ENCODE measurements at places on chromosomes 4 and X.
A peak's percentile ranks its signal among the peaks of the same experiment; 100 is the strongest.

- DNase-seq: no peak
These were observed 112.4 kb downstream of the PTTG2 start for GRCh38 chr4:38072578-38072977.

DNA sequence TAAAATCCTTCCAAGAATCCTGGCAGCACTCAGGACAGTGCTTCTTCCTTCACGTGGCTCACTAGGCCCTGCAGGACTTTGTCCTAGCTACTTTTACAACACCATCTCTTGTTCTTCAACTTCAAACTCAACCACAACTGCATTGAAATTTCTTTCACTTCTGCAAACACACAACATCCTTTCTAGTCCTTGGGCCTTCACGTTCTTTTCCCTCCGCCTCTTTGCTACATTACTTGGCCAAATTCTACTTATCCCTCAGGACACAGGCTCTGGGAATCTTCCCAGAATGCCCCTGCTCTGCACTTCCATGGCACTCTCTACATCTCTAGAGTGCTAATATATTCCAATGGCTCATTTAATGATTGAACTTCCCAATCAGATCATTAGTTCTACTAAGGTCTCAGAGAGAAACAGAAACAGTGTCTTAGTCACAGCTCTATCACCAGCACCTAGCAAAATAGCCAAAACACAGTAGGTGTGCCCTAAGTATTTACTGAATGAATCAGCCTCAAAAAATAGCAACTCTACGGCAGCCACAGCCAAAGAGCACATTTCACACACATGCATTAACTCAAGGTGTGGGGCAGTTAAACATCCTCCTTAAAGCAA, 73.3 kb downstream of the MANBA start:
- no peak for DNase-seq

DNA sequence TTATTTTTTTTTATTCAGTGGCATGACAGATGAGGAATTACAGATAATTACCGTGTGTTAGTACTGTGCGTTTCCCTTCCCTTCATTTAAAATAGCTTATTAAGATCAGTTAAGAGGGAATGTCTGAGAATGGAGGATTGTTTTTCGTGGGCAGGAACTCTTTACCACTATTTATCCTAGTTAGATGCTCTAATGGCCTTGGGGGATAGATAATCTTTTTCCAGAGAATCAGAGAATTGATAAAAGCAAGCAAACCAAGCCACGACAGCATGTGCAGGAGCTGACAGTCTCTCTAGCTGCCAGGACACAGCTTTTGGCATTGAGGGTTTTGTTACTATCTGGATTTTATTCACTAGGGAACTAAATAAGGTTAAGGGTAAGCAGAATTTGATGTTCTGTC, 128.7 kb downstream of the DCLK2 start:
- DNase-seq: no peak

GRCh38 chrX:151852294-151852693, 60.4 kb upstream of the MAGEA4 start:
- no peak for DNase-seq

- DNase-seq: no peak
These were observed 42.9 kb downstream of the FNIP2 start for GRCh38 chr4:158811704-158812103.

DNA sequence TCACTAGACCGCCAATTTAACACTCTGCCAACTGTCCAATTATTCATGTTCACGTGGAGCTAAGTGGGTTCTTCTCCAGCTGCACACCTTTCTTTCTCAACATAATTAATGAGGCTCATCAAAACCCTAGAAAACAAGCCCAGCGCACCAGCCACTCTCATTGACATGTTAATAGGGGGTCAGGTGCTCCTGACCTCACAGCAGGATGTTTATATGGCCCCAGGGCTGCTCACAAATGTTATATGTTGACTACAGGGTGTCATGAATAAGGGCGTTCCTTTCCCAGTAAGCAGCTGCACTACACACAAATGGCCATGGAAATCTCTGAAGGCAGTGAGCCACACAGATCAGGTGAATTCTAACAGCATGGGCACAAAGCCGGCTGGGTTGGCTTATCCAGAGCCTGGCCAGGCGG, 209.8 kb downstream of the MGST2 start:
- DNase-seq: peak; percentile 82

GRCh38 chr4:14023036-14023435, 395.5 kb upstream of the BOD1L1 start:
- DNase-seq: no peak

DNA sequence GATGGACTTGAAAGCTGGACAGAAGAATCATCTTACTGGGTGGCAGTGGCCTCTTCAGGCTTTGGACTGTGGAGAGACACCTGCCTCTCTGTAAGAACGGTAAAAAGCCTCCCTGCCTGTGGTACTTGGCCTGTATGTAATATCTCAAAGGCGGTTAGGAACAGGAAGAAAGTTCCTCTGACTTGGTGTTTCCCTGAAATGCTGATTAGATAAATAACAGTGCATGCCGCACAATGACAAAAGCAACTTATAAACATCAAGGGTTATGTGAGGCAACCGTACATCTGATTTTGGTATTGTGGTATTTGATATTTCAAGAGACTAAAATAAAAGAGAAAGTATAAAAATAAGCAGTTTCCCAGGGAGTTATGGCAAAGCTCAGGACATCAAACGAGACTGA, 92.4 kb upstream of the SORBS2 start:
- no peak for DNase-seq

- peak; percentile 29 for DNase-seq
These were observed at the start of gene POF1B for GRCh38 chrX:85379174-85379907. POF1B (minus strand) TSS chrX:85379665; CDS start chrX:85379454, 211 bp downstream.

DNA sequence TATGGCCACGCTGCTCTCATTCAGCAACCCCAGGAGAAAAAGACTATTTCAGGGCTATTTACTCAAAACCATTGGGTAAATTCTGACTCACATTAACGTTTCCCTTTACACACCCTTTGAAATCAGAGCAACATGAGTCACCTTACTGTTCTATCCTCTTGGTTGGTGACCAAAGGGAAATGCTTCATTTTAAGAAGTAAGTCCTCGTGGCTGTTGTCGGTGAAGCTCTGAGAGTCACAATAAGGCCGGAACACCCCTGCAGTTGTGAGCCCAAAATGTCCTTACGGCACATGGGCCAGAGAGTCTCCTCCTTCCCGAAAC, 56.3 kb upstream of the SPRY1 start:
- DNase-seq: no peak

DNA sequence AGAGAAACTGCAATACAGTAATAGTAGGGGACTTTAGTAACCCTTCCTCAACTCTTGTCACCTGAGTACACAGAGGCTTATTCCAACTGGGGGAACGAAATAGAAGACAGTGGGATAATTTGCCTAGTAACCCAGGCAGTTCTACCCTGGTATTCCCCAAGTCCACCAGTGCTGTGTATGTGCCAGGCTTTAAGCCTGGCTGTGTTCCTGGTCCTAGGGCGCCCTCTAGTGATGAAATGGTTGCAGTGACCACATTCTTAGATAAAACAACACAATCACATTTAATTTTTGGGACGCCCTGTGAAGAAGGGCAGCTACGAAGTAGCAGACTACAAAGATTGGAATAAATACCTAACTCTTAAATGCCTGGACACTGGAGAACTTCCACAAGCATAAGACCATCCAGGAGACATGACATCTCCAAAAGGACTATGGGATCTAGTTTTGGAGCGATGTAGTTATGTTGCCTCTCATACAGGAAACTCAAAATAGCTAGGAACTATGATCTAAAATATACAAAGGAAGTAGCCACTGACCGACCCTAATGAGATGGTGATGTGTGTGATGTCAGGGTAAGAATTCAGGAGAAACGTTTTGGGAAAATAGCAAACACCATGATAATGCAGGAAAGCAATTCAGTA, 288.5 kb upstream of the ZCCHC13 start:
- peak; percentile 74 for DNase-seq

DNA sequence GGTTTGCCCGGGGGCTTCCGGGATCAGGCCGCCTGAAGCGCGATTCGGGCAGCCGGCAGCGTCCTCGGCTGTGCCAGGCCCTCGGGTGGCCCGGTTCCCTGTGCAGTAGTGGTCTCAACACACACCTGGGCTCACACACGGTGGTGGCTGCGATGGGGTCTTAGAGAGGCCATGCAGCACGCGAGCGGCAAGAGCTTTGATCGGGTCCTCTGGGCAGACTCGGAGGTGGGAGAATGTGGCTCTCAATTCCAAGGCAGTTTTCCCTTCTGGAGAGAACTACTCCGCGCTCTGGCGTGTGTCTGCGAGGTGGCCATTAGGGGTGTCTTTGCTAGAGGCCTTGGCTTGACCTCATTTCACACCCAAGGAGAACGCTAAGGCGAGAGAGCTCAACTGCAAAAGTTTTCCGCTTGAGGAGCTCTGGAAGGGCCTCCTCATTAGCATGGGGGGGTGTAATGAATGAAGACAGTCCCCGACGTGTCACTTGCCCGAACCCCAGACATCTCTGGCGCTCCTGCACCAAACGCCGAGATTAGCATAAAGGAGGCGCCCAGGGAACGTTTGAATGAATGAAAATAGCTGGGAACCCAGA, 771 bp upstream of the RBPJ start:
- peak; percentile 68 for DNase-seq

GRCh38 chr4:185238750-185239149, 29.4 kb downstream of the SNX25 start:
- no peak for DNase-seq

GRCh38 chr4:53141308-53141707, 224.6 kb downstream of the SCFD2 start:
- DNase-seq: no peak

GRCh38 chr4:99587309-99587708, 12.7 kb downstream of the MTTP start:
- no peak for DNase-seq

GRCh38 chr4:120466429-120466828, 399.8 kb upstream of the MAD2L1 start:
- peak; percentile 65 for DNase-seq

DNA sequence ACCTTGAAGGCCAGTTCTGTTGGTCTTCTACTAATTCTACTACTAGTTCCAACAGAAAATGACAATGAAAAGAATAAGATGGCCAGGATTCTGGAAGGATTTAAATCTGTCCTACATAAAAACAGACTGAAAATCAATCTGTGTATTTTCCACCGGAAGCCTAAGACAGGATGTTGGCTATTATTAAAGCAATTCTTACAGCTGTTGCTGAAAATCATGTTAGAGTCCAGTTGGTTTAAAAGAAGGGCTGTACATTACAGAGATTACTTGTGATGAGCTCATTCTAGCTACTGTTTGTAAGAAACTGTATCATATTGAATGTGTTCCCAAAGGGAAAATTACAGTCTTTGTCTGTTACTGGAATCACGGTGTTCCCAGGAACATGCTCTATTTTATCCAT, 54.8 kb upstream of the MAGEB16 start:
- no peak for DNase-seq

DNA sequence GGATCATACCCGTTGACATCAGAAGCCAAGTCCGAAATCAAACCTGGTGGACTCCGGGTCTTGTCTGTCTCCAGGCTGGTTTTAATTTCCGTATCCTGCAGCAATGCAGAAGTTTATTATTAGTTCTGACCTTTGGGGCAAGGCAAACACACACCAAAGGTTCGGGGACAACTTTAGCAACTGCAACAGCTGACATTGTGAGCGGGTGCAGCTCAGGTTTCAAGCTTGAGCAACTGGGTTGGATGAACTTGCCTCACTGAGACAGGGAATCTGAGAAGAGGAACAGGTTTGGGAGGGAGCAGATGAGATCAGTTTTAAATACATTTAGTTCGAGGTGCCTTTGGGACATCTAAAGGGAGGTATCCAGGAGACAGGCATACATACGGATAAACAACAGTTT, 110.7 kb downstream of the GNL3L start:
- DNase-seq: no peak

DNA sequence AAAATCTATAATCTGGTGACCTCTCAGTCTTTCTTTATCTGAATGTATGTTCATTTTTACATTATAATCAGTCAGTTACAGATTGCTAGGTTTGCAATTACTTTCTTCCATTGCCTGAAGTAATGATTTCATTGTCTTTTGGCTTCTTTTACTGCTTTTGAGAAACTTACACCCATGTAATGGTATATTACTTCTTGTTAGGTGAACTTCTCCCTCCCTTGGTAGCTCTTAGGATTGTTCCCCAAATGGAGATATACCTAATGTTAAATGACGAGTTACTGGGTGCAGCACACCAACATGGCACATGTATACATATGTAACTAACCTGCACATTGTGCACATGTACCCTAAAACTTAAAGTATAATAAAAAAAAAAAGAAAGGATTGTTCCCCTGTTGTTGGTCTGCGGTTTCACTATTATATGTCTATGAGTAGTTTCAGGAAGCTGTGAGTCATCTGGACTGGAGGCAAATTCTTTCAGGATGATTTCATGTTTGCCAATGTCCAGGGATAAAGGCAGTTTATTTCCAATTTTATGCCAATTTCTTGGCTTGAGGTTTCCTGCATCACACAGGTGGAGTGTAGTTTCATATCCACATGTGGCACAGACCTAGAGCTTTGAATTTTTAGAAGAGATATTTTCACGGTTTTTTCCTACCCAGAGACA, 21.8 kb downstream of the SPANXC start:
- DNase-seq: no peak

GRCh38 chr4:95508421-95508820, 40.4 kb downstream of the UNC5C start:
- DNase-seq: no peak

DNA sequence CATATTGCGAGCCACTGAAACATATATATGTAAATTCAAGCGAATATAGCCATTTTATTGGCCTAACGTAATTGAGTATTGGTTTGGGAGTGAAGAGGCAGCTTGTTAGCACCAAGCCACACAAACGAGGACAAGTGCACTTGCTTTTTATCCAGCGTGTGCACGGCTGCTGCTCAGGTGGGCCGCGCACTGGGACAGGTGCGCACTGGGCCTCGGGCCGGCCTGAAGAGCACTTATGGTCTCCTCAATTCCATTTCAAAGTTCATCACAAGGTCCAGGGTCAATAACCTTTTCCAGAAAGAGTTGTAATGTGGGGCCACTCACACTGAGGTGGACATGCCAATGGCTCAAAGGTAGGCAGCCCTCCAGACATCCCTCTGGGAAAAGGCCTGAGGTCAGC, 95.9 kb downstream of the ATP8A1 start:
- no peak for DNase-seq

DNA sequence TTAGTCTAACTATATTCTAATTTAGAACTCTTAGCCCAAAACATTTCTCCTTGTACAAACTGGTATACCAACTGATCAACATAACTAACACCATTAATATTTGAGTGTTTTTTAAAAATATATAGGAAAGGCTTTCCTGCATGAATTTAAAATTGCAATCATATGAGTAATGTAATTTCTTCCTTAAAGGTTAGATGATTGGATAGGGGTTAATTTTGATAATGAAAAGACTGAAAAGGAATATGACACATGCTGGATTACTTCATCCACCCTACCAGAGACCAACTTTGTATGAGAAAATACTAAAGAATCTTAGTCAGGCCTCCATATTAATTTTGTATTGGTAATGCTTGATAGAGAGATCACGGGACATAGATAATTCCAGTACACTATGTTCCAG, 25.1 kb upstream of the PLS3 start:
- DNase-seq: no peak
